Activated CD8-positive, alpha-beta T cell treated with anti-CD3 and anti-CD28 coated beads for 36 hours (primary cell): ENCODE measurements at places on chromosomes 5 and 9.

GRCh38 chr5:181040631-181040945, 522 bp downstream of the BTNL9 start:
- DNase-seq, result no peak

GRCh38 chr5:103119070-103119764, 721 bp downstream of the GIN1 start:
- no peak for DNase-seq

GRCh38 chr5:126914801-126915436, 115.4 kb downstream of the MARCHF3 start:
- no peak for DNase-seq

DNA sequence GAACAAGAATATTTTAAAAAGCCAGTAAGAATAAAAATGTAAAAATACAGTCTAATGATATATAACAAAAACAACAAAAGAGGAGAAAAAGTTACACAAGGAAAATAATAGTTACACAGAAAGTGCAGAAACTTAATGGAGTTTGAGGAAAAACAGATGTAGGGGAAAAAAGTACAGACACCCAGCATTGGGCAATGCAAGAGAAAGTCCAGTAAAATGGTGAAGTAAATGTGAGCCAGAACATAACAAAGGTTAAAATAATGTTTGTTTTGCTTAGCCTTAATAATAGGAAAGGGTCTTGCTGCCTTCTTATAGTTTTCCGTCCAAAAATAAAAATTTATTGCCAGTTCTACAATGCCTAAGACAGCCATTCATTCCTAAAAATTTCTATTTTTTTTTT, 364.2 kb downstream of the NNT start:
- DNase-seq, result no peak

GRCh38 chr9:73265876-73266275, 114.2 kb downstream of the ANXA1 start:
- no peak for DNase-seq

- no peak for DNase-seq
Observed at GRCh38 chr5:163790497-163790896, 285.1 kb downstream of the MAT2B start.

DNA sequence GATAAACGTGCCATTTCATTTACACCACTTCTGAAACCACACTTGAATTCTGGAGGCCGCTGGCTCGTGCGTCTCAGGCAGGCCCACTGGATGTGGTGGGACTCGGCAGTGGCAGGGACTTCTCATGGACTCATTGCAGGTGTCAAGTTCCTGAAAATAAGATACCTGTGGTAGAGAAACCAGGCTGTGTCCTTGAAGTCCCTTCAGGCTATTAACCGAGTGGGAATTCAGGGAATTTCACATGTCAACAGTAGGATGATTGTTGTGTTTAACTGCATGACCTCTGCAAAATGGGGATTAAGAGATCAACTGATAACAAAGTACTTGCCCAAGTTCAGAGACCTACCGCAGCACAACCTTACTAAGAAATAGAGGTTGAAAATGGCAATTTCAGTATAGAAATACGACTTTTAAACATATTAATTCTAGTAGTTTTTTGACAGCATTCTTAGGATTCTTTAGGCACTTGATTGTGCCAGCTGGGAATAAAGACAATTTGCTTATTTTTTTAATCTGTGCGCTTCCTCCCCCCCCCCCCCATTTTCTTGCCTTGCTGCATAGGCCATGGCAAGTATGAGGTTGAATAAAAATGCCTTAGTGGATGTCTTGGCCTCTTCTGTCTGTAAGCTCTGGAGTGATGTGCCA, 26.8 kb downstream of the TRIP13 start:
- no peak for DNase-seq

DNA sequence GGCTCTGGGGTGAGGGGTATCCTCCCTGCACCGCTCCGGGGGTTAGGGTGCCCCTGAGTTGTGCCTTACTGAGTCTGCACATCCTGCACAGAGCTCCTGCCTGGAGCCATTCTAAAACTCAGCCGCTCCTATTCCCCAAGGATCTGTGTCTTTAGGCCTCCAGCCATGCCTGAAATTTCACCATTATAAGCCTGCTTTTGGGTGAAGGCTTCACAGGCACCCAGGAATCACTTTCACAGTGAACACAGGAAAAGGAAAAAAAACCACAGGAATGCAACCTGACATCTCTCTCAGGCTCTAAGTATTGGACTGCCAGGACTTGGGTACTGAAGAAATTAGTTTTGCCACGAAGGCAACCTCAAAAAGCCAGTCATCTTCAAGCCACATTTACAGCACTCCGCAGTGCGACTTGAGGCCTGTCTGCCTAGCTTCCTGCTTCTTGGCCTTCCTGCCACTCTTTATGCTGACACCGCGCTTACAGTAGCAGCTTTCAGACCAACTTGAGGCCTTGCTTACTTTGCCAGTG, 30.9 kb downstream of the GALNT10 start:
- peak; percentile 74 for DNase-seq
